ENCODE measurements at places on chromosomes 13 and 19.

- DNase-seq: no peak
These were observed 740 bp upstream of the CCDC61 start for GRCh38 chr19:45994456-45994997.

GRCh38 chr13:76756451-76756850 is 129.8 kb downstream of the KCTD12 start:
- no peak for DNase-seq

- DNase-seq: peak; percentile 66
These were observed 8.8 kb downstream of the ALOX5AP start for GRCh38 chr13:30744056-30744680.

- DNase-seq: no peak
These were observed 62.5 kb downstream of the RFX2 start for GRCh38 chr19:6047741-6048251.

GRCh38 chr19:28065026-28065425 is 1147.9 kb downstream of the UQCRFS1 start:
- DNase-seq: no peak

- no peak for DNase-seq
These were observed 1.5 kb downstream of the GPC6 start for GRCh38 chr13:93227878-93228642.
